ENCODE measurements at places on chromosomes 6 and 20.
A peak's percentile ranks its signal among the peaks of the same experiment; 100 is the strongest.

DNA sequence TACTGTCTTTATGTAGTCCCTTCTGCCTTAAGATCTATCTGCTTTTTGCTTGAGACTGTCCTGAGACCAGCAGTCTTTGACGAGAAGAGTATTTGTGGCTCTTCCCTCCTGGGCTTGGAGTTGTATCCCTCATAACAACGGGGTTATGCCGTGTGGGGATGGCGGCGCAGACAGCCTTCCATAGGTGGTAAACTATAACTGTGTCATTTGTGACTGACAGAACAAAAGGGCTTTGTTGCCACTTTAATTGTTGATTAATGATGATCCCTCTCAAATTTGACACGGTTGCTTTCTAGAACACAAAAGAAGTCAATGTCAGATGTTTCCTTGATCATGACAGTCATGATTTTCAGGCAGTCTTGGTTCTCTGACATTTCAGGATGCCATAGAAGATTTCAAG is 196.6 kb downstream of the JARID2 start:
- no peak for DNase-seq

GRCh38 chr6:22473991-22474682 is 95.2 kb upstream of the HDGFL1 start:
- no peak for DNase-seq

- no peak for DNase-seq
These were observed 249.1 kb downstream of the COL12A1 start for GRCh38 chr6:74956559-74957428.

- no peak for DNase-seq
These were observed 310.7 kb downstream of the EYA4 start for GRCh38 chr6:133551847-133552341.

DNA sequence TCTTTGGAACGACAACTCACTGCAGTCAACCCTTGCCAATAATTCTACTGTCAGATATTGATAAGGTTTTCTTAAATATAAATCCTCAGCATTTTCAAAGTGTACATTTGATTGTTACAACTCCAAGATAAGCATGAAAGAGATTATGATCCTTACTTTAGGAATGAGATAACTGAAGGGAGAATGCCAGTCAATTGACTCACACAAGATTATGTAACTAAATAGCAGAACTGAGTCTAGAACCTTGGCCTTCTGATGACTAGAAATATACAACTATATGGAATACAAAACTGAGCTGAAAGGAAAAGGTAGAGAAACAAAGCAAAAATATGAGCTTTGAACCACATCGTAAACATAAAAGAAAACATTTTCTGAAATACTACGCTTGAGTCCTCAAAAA is 26.9 kb upstream of the STXBP5 start:
- no peak for DNase-seq

DNA sequence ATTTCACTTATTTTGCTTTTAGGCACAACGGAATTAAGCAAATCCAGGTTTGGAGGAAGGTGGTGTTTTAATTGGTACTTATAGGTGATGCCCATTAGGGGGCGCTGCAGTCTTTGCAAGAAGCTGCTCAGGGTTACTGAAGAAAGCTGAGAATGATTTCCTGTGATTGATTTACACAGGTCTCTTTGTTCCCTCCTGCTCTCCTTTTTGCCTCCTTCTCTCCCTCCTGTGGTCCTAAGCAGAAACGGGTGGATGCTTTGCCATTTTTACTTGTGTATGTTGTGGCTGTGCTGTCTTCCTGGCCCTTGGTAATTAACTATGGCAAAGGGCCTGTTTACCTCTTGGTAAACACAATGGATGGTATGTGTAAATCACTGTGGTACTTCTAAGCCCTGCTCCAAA is 97.8 kb downstream of the ANKS1A start:
- DNase-seq: peak; percentile 25

DNA sequence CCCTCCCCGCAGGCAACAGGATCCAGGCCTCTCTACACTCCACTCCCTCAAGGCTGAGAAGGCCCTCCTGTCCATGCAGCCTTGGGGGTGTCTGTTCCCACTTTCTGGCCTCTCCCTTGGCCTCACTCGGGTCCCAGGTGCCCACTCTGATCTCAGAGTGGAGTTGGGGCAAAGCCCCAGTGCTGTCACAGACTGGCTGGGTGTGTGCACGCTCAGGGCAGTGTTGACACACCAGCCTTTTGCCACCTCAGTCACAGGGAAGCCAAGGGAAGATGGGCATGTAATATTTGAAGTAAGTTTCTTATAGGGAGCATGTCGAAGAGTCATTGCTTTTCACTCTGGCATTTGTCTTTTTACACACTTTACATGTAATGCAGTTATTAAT is 44.9 kb downstream of the HLA-DRA start:
- no peak for DNase-seq

DNA sequence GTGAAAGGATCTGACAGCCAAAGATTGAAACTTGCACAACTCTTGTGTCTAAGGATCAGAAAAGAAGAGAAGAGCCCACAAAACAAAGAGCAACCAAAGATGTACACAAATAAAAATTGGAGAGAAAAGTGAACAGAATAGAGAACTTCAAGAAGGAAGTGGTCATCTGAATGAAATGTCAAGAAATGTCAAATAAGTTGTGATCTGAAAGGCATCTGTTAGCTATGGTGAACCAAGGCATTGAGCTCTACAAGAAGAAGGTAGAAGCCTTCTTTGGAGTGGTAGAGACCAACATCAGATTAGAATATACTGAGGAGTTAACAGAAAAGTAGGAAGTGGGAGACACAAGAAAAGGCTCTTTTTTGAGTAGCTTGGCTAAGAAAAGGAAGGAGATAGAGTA is 28.5 kb downstream of the IL17F start:
- DNase-seq: no peak

DNA sequence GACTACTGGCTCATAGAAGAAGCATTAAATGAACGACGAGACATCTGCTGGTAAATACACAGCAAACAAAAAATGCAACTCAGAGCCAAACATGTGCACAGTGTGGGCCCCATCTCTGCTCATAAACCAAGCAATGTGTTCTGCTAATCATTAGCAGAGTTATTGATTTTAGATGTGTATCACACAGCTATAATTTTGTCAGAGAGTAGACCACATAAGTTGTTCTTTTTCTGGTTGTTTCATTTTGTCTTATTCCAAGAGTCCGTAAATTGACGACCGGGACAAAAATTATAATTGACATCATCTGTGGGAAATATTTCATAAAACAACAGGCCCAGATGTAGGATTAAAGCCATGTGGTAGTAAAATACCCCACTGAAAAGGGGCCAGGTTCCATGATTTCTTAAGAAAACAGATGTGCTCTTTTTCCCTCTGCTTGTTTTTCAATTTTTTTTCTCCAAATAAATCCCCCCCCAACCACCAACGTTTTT is 423.6 kb downstream of the HAO1 start:
- no peak for DNase-seq
